ENCODE measurements at places on chromosomes 6 and 20.

GRCh38 chr20:24066076-24066700 lies 77.6 kb upstream of the GGTLC1 start:
- DNase-seq, result no peak

DNA sequence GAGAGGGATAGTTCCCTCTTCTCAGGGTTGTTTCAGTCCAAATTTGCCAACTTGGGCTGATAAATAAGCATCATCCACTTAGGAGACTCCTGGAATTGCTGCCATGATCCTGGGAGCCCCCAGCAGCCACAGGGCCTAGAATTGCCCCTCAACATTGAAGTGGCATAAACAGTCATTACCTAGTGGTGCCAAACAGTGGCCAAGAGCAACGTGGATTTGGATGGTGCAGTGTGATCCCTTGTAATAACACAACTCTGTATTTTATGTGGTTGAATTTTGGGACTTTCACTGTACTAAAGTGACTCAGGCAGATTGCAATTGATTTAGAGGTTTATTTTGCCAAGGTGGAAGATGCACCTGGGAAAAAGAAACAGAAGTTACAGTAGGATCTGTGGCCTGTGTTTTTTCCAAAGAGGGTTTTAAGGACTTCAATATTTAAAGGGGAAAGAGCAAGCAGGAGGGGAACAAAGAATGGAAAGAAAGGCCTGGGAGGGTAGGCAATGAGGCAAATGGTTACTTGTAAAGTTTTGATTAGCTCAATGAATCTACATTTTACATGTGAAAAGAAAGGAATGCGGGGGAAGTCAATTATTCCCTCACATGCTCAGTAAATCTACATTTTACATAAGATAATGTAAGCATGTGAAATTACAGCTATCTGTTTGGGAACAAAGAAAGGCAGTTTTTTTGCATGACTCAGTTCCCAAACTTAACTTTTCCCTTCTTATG lies 168.0 kb upstream of the NOX3 start:
- DNase-seq, result no peak

- DNase-seq, result peak; percentile 43
These were observed 3.3 kb downstream of the KCNK5 start for GRCh38 chr6:39225946-39226437.

- DNase-seq, result no peak
These were observed 191.8 kb upstream of the RREB1 start for GRCh38 chr6:6915813-6916547.

Measured in posterior cingulate gyrus (tissue), 11 donors.